ENCODE measurements at places on chromosomes 2 and 18.

- DNase-seq = no peak
Observed at GRCh38 chr2:102005449-102005848, 13.7 kb downstream of the IL1R2 start.

DNA sequence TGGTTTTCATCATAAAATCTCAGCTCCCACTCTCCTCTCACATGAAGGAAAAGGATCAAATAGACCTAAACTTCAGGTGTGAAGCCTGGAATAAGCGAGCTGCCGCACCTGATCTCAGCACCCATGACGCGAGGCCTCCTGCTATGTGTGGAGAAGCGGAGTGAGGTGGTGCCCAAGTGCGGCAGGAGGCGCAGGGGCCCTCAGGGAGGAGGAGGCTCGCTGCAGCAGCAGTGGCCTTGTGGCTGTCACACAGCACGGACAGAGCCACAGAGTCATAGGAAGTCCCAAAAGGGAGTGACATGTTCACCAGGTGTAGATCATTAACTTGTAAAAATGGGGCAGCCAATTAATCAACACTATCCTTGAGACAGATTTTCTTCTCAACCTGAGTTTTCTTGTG is 9.1 kb downstream of the SCLY start:
- no peak for DNase-seq

- no peak for DNase-seq
Observed at GRCh38 chr2:9232886-9233285, 26.3 kb downstream of the ASAP2 start.

- no peak for DNase-seq
Observed at GRCh38 chr2:189208254-189208653, 28.7 kb upstream of the COL5A2 start.

DNA sequence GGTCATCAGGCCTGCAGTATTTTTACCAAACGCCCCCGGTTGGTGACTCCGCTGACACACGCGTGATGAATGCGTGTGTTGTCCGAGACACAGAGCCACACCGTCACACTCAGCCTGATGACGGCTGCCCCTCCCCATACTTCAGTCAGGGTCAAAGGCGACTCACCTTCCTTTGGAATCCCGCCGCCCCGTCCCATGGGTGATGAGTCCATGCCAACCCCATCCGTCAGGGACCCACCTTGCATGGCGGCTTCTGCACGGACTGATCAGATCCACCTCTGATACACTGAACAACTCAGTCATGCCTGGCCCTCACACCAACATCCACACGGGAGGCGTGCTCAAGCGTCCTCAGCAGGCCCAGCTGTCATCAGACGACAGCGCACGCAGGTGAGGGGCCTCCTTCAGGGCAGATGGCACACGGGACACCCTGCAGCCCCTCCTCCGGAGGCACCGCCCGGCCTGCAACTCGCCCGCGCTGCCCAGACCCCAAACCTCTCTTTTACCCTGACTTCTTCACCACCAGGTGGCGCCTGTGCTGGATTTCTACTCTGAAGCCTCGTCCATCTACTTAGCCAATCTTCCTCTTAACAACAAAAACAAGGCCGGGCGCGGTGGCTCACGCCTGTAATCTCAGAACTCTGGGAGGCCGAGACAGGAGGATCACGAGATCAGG is 89.2 kb downstream of the ZNF516 start:
- DNase-seq = peak; percentile 57

GRCh38 chr2:226679389-226680065 is 120.1 kb downstream of the IRS1 start:
- DNase-seq = no peak

Measured in CD4-positive, alpha-beta T cell treated with Interleukin-17A for 1 hour (primary cell).